ENCODE measurements at places on chromosomes 5 and 9. TPM values are rescaled to one million over a fixed set of nuclear protein-coding genes. Genes with fewer than 3 reads are reported as not detected.

TARS1 gene
- total RNA-seq = 154 TPM

PLAC8L1 gene
- not detected for total RNA-seq

GPR21 gene
- 3.8 TPM for total RNA-seq

SEC24A gene
- total RNA-seq = 30.8 TPM

ACSL6 gene
- 0.57 TPM for total RNA-seq

COL23A1 gene
- under 0.01 TPM for total RNA-seq

LHX2 gene
- total RNA-seq = not detected

SPOCK1 gene
- 1.6 TPM for total RNA-seq

ABL1 gene
- total RNA-seq = 65.1 TPM

KIF24 gene
- 2.3 TPM for total RNA-seq

THBS4 gene
- not detected for total RNA-seq

CBY3 gene
- total RNA-seq = not detected

DPYSL3 gene
- total RNA-seq = 77.1 TPM

PCDHB4 gene
- under 0.01 TPM for total RNA-seq

DRD1 gene
- total RNA-seq = not detected

ANKRD18A gene
- total RNA-seq = not detected

OR1J2 gene
- total RNA-seq = not detected

CD180 gene
- not detected for total RNA-seq

LPAR1 gene
- 0.32 TPM for total RNA-seq

ADGRD2 gene
- under 0.01 TPM for total RNA-seq

EPB41L4B gene
- total RNA-seq = 0.16 TPM

C9orf153 gene
- total RNA-seq = not detected

All from bladder microvascular endothelial cell (primary cell).